Smooth muscle cell of the pulmonary artery (primary cell): ENCODE measurements at places on chromosomes 12 and 14. TPM values are rescaled to one million over a fixed set of nuclear protein-coding genes. Genes with fewer than 3 reads are reported as not detected.

C12orf60 gene
- 0.59 and 0.72 TPM in 2 replicates for total RNA-seq

CMA1 gene
- total RNA-seq, result not detected in 2 replicates

LBHD2 gene
- not detected in 2 replicates for total RNA-seq

SRRM4 gene
- not detected in 2 replicates for total RNA-seq

PKP2 gene
- total RNA-seq, result 1.8 and 3.4 TPM in 2 replicates

CPNE6 gene
- not detected in 2 replicates for total RNA-seq

LYZ gene
- total RNA-seq, result not detected in 2 replicates

OTOGL gene
- total RNA-seq, result 0.07 and 0.39 TPM in 2 replicates
